ENCODE measurements at places on chromosomes 6 and 20.

GRCh38 chr6:150297327-150298029, 71.3 kb upstream of the IYD start:
- no peak for DNase-seq

GRCh38 chr6:37971711-37972390, 152.3 kb downstream of the ZFAND3 start:
- DNase-seq: no peak

GRCh38 chr6:34157851-34158250, 12.0 kb upstream of the GRM4 start:
- no peak for DNase-seq

DNA sequence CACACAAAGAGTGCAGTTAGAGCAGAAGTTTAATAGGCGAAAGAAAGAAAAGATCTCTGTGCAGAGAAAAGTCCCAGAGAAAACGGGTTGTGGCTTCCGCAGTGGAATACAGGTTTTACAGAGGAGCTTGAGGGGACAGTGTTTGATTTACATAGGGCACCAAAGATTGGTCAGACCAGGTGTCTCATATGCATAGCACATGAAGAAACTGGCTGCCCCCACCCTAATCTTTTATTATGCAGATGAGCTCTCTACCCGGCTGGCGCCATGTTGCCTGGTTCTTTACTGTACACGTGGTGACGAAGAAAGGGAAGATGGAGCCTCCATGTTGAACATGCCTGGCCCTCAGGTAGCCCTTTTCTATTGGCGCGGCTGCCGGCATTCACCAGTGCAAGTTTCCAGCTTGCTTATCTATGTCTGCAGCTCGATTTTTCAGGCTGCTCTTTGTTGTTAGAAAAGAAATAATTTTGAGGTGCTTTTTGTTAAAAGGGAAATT, 47.4 kb downstream of the SLC35B3 start:
- DNase-seq: no peak

- DNase-seq: no peak
These were observed 53.5 kb downstream of the PXDC1 start for GRCh38 chr6:3698021-3698420.
